Chondrocyte (in vitro differentiated cells): ENCODE measurements at places on chromosomes 3 and 15. TPM values are rescaled to one million over a fixed set of nuclear protein-coding genes. Genes with fewer than 3 reads are reported as not detected.

EIF5A2 gene
- total RNA-seq: 24.0 to 31.5 TPM (median 31.2 TPM) in 3 replicates

C2CD4B gene
- 0.17 TPM in 1 of 3 replicates, not detected in the others for total RNA-seq

PYGO1 gene
- 20.3 to 21.0 TPM (median 20.5 TPM) in 3 replicates for total RNA-seq

LRTM1 gene
- total RNA-seq: not detected in 3 replicates

THSD4 gene
- 3.4 to 3.5 TPM (median 3.4 TPM) in 3 replicates for total RNA-seq

POLQ gene
- total RNA-seq: 1.0 to 2.9 TPM (median 1.1 TPM) in 3 replicates

DNA sequence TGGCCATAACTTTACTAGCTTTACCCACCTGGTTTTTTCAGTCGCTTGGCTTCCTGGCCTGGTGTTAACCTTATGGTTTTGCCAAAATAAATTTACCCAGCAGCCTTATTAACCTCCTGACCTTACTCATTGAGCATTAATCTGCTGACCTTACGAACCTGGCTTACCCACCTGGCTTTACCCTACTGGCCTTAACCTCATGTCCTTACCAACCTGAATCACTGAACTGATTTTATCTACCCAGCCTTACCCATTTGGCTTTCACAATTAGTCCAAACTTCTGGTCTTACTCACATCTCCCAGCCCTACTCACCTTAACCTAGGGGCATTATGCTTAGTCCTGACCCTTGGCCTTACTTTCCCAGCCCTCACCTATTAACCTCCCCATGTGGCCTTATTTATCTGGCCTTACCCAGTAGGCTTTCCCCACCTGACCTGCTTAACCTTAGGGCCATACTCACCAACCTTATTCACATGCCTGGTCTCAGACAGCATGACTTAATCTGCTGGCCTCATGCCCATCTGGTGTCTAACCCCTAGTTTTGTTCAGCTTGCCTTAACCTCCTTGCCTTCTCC is 93.4 kb downstream of the IL12A start:
- no peaks in the 10 kb centered on the region for H3K27me3 ChIP-seq
- no peak for DNase-seq
- no peaks in the 10 kb centered on the region for H3K4me1 ChIP-seq

- no peak for DNase-seq
- H3K36me3 ChIP-seq: no peaks in the 10 kb centered on the region
- no peak overlapping the region for H3K4me3 ChIP-seq
- H3K27ac ChIP-seq: no peak overlapping the region
These were observed 302.8 kb downstream of the ROBO2 start for GRCh38 chr3:77342688-77343087.

GRCh38 chr3:97646932-97647331 is 117.6 kb upstream of the ARL6 start:
- H3K27me3 ChIP-seq: peaks cover 6% of the 10 kb centered on the region
- H3K27ac ChIP-seq: no peak overlapping the region
- no peak for DNase-seq
- no peak overlapping the region for H3K4me3 ChIP-seq
- H3K36me3 ChIP-seq: no peaks in the 10 kb centered on the region
- no peaks in the 10 kb centered on the region for H3K4me1 ChIP-seq

DNA sequence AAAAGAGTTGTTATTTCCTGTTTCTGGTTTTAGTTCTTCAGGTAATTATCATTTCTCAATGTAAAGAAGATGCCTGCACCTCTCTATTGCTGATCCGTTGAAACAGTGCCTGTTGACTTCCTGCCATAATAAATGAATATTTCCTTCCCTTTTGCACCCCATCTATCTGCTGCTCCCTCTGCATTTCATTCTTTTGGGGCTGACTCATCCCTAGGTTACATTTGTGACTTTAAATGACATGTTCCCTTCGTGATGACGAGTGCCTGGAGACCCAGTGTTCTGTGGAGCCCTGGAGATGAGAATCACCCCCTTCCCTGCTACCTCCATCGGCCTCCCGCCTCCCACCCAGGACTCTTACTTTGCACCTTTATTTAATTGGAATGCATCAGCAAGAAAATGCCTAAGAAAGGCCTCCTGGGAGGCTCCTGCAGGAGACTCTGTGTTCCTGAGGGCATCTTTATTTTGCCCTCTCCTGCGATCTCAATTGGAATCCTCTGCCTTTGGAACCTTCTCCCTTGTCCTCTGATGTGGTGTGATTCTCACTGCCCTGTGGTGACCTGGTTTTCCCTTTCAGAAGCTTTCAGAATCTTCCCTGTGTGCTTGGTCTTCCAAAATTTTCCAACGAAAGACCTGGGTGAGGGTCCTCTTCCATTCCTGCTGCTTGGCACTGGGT is 13.7 kb downstream of the LRRK1 start:
- H3K27me3 ChIP-seq: no peaks in the 10 kb centered on the region
- DNase-seq: no peak
- no peak overlapping the region for H3K27ac ChIP-seq

DNA sequence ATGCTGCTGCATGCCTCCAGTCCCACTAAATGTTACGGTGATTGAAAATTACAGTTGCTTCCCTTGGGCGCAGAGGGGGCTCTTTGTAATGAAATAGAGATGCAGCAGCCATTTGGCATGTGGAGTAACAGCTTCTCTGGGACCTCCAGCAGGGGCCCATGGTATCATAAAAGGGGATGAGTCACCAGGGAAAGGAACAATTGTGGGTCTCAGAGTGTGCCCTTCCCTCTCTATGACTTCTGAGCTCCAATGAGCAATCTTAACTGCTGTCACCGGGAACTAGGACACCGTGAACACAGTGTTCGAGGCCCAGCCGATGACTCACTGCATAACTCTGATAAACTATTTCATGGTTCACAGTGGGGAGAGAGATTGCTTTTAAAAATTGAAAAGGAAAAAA is 164.8 kb upstream of the NUDT16 start:
- peak overlapping the region; percentile 54 for H3K4me3 ChIP-seq
- H3K27ac ChIP-seq: peak overlapping the region; percentile 84
- H3K4me1 ChIP-seq: peaks cover 29% of the 10 kb centered on the region
- H3K36me3 ChIP-seq: no peaks in the 10 kb centered on the region
- no peaks in the 10 kb centered on the region for H3K27me3 ChIP-seq

- H3K27ac ChIP-seq: no peak overlapping the region
- peaks cover 3% of the 10 kb centered on the region for H3K4me1 ChIP-seq
- peaks cover 11% of the 10 kb centered on the region for H3K36me3 ChIP-seq
- no peak overlapping the region for H3K4me3 ChIP-seq
- DNase-seq: no peak
These were observed 6.8 kb downstream of the SLC35A5 start for GRCh38 chr3:112568642-112569041.

- peaks cover 2% of the 10 kb centered on the region for H3K27me3 ChIP-seq
- H3K27ac ChIP-seq: no peak overlapping the region
- H3K4me3 ChIP-seq: no peak overlapping the region
- no peaks in the 10 kb centered on the region for H3K36me3 ChIP-seq
- no peaks in the 10 kb centered on the region for H3K4me1 ChIP-seq
These were observed 205.2 kb upstream of the ROBO2 start for GRCh38 chr3:76834657-76835056.

- H3K27ac ChIP-seq: no peak overlapping the region
- no peak for DNase-seq
- no peaks in the 10 kb centered on the region for H3K4me1 ChIP-seq
- no peak overlapping the region for H3K4me3 ChIP-seq
These were observed 261.3 kb upstream of the TLE3 start for GRCh38 chr15:70358871-70359647.

GRCh38 chr3:99504258-99504657 is 134.1 kb upstream of the COL8A1 start:
- no peak overlapping the region for H3K4me3 ChIP-seq
- peaks cover 90% of the 10 kb centered on the region for H3K4me1 ChIP-seq
- H3K27ac ChIP-seq: peak overlapping the region; percentile 96
- no peaks in the 10 kb centered on the region for H3K27me3 ChIP-seq
- no peak for DNase-seq

GRCh38 chr15:93121973-93122910 is 33.2 kb upstream of the RGMA start:
- peaks cover 2% of the 10 kb centered on the region for H3K36me3 ChIP-seq
- no peak for DNase-seq
- H3K27ac ChIP-seq: no peak overlapping the region
- peaks cover 15% of the 10 kb centered on the region for H3K4me1 ChIP-seq

DNA sequence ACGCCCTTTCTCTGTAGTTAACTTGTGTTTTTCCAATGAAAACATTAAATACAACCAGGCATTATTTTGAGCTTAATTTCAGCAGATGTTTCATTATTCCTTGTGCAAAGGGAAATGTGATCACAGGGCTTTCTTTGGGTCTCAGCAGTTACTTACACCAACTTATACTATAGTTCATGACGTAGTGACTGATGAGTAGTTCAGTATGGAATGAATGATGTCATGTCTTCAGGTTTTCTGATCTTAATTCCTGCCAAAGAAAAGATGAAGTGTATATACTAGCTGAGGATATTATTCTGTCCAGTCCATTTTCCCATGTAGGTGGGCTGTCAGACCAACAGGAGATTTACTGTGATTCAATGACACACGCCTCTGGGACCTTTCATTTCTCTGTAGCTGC is 61.3 kb downstream of the MYRIP start:
- no peak overlapping the region for H3K4me3 ChIP-seq
- no peaks in the 10 kb centered on the region for H3K4me1 ChIP-seq
- no peaks in the 10 kb centered on the region for H3K27me3 ChIP-seq
- no peak overlapping the region for H3K27ac ChIP-seq
- no peak for DNase-seq

GRCh38 chr3:196650740-196651311 is 11.3 kb downstream of the NRROS start:
- DNase-seq: peak; percentile 82
- H3K4me1 ChIP-seq: peaks cover 20% of the 10 kb centered on the region
- H3K27me3 ChIP-seq: peaks cover 6% of the 10 kb centered on the region
- no peaks in the 10 kb centered on the region for H3K36me3 ChIP-seq
- H3K4me3 ChIP-seq: no peak overlapping the region

GRCh38 chr3:73658227-73658626 is 33.5 kb upstream of the PDZRN3 start:
- peak overlapping the region; percentile 38 for H3K27ac ChIP-seq
- DNase-seq: no peak

DNA sequence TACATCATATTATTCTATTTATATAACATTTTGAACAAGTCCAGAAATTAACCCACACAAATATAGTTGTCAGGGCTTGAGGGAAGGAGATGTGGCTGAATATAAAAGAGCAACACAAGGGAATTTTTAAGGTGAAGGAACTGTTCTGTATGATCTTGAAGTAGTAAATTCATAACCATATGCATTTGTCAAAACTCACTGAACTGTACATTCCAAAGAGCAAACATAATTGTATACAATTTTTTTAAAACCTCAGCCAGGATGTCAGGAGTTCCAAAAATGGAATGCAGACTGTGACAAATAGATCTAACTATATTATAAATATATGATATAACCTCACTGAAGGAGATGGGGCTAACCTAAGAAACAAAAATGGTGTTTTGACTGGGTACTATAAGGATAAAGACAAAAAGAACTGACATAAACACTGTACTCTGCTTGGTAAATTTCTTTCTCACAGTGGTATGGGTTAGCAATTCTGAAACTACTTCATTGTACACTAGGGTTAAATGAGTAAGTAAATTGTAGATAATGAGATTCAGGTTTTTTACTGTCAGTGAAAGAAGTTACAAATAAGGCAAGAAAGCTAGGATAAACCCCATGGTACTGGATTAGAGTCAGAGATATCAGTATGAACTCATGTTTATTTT is 14.4 kb downstream of the GOLGB1 start:
- H3K36me3 ChIP-seq: no peaks in the 10 kb centered on the region
- H3K27me3 ChIP-seq: no peaks in the 10 kb centered on the region
- H3K4me1 ChIP-seq: peaks cover 74% of the 10 kb centered on the region
- DNase-seq: no peak

DNA sequence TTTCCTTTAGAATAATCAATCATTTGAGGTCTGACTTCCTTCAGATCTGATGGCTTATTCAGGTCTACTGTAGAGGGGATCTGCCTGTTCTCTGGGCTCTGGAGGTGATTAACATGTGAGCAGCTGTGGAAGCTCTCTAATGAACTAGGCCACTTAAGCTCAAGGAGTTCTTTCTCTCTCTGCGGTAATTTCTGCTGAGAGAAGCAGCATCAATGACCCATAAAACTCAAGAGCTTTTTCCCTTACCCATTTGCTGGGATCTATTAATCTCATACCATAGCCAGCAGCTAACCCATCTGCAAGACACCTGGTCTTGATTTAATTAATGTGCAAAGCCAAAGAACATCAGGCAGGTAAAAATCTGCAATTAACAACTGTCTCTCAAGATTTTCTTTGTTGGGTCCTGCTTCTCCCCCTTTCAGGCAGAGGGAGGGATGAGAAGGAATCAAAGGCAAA is 73.2 kb upstream of the DLG1 start:
- H3K4me1 ChIP-seq: peaks cover 51% of the 10 kb centered on the region
- no peak overlapping the region for H3K4me3 ChIP-seq
- no peaks in the 10 kb centered on the region for H3K36me3 ChIP-seq
- H3K27ac ChIP-seq: peak overlapping the region; percentile 82
- H3K27me3 ChIP-seq: no peaks in the 10 kb centered on the region

- no peak for DNase-seq
- no peak overlapping the region for H3K4me3 ChIP-seq
- H3K27me3 ChIP-seq: no peaks in the 10 kb centered on the region
- no peaks in the 10 kb centered on the region for H3K4me1 ChIP-seq
These were observed 124.5 kb downstream of the MAGI1 start for GRCh38 chr3:65914032-65914739.

GRCh38 chr3:32321095-32321790 is 70.4 kb upstream of the CMTM7 start:
- DNase-seq: no peak
- H3K27me3 ChIP-seq: no peaks in the 10 kb centered on the region
- no peak overlapping the region for H3K4me3 ChIP-seq
- no peaks in the 10 kb centered on the region for H3K36me3 ChIP-seq
- no peak overlapping the region for H3K27ac ChIP-seq

DNA sequence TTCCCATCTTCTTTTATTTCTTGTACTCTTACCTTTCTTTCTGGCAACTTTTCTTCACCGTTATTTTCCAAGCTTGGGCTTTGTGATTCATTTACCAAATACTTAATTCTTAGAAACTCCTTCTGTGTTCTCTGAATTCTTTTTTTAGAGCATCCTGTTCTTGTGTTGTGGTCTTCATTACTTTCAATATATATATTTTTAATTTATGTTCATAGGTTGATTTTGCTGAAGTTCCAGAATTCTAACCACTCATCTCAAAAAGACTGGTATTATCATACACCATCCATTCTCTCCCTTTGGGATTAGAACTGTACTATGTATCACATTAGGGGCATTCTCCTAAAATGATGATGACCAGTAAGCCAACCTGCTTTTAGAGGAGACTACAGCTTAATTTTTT is 362.3 kb upstream of the CBLB start:
- no peak for DNase-seq
- no peaks in the 10 kb centered on the region for H3K36me3 ChIP-seq
- H3K27ac ChIP-seq: no peak overlapping the region
- no peaks in the 10 kb centered on the region for H3K27me3 ChIP-seq
- no peak overlapping the region for H3K4me3 ChIP-seq

GRCh38 chr15:32794973-32795372 is 77.2 kb downstream of the GREM1 start:
- H3K27me3 ChIP-seq: no peaks in the 10 kb centered on the region
- no peak overlapping the region for H3K4me3 ChIP-seq
